T-helper 1 cell (primary cell): ENCODE measurements at places on chromosomes 2 and 18.

- no peak for DNase-seq
These were observed 92.3 kb upstream of the SMAD2 start for GRCh38 chr18:48022531-48023329.

DNA sequence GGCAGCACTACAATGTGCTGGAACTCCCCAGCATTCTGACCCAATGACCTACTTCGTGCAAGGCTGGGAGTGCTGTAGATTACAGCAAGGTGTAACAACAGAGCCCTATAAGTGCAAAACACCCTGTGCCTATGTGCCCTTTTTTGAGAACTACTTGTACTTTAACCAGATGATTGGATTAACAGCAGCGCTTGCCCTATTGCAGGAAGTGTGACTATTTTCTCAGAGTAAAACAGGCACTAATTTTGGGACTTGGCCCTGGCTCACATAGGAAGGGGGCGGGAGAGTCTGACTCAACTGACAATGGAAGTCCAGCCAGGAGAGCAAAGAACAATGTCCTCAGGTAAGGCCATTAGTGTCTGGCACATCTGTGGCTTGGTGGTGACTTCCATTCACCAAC lies 35.6 kb upstream of the RNF125 start:
- no peak for DNase-seq

DNA sequence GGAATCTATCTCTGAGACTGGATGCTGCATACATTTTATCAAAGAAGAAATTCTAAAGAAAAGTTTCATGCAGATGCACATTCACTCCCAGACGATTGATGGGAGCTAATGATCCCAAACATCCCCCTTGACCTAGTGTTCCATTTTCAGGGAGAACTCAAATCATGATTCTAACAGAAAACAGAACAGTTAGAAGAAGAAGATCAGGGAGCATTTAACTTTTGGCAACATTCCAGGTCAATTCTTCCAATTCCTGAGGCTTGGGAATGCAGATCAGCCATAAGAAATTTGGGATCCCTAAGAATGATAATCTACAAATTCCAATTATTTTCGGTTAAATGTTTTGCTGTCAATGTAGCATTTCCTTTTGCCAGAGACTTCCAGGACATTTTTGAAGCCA lies 96.6 kb downstream of the CPO start:
- no peak for DNase-seq

GRCh38 chr2:1754461-1755170 lies 10.3 kb upstream of the PXDN start:
- DNase-seq, result no peak

DNA sequence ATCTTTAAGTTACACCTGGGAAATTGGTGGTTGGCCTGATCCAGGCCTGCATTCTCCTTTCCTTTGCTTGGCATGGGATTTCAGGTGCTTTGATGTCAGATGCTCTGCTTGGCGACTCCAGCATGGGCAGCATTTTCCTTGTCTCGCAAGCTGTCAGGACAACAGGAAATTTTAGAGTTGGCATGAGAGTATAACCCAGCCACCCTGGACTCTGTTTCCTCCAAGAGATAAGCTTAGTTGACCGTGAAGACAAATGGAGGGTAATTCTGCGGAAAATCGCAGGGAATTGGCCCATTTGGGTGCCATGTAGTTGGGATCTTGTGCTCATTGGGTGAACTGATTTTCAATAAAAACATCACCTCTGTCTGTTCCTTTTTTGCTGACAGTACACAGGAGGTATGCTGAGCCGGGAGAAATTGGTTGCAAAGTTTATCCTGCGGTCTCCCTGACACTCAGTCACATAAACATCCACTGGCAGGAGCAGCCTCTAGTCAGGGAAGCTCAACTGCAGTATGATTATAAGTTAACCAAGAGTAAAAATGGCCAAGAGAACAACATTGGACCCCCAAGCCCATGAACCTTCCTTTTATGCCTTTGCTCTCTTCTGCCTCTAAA lies 409.9 kb downstream of the SETBP1 start:
- DNase-seq, result no peak

DNA sequence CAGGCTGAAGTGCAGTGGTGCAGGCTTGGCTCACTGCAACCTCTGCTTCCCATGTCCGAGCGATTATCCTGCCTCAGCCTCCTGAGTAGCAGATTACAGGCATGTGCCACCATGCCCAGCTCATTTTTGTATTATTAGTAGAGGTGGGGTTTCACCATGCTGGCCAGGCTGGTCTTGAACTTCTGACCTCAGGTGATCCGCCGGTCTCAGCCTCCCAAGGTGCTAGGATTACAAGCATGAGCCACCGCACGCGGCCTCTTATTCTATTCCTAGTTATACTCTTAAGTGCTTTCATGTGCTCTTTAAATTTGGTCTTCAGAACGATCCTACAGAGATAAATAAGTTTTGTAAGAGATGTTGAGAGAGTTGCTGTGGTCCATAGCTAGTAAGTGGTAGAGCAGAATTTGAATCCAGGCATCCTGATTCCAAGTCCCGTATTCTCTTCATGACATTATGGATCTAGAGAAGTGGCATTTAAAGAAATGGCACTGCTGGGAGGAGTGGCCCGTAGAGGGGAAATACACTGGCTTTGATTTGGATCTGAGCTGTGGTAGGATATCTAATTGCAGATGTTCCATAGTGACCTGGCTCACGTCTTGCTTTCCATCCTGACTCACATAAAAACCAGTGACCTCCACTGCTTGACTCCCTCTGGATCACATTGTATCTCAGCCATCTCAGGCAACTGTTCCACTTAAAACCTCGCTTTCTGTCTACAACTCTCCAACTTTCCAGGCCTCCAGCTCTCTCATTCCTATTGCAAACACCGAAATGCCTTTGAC lies 22.8 kb upstream of the ME2 start:
- DNase-seq, result no peak

DNA sequence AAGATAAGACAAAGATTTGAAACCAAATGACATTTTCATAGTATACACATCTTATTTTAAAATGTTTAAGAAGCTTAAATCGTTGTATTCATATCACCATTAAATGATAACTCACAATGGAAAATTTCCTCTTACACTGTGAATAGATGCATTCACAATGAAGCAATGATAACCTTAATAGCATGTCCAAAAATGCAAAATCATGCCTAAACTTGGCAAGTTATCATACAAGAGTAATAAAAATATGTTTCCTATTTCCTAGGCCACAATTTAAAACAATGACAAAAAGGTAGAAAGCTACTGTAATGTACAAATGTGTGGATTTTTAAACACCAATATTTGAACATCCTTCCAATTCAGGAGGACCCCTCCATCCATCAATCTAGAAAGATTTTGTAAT lies 157.4 kb upstream of the GULP1 start:
- no peak for DNase-seq

DNA sequence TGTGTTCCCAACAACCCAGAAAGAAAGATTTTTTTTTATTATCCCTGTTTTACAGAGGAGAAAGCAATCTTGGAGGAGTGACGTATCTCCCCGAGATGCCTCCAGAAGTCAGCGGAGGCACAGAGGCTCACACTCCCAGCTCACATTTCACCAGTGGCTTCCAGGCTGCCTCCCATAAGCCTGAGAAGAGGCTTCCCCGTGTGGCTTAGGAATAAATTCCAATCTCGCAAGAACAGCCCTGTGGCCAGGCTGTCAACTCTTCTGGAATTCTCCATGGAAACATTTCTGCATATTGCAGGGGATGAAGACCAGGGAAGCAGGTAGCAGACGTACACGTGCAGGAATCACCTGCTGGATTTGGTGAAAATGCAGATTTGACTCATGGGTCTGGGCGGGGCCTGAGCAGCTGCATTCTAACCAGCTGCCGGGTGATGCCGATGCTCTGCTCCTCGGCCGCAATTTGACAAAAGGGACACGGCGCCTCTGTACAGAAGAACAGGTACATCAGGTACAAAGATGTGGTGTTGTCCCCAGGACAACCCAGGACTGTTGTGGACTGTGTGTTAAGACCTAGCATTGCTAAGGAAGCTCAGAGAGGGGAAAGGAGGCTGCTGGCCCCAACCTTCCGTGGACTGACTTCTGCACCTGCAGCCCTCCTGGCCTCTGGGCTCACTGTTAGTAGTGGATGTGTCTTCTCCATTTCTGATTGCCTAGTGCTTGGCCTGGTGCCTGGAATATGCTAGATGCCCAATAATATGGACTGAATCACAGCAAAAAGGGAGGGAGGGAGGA lies 114.2 kb upstream of the ID2 start:
- DNase-seq, result no peak

GRCh38 chr2:137957033-137957432 lies 7.2 kb upstream of the HNMT start:
- no peak for DNase-seq

DNA sequence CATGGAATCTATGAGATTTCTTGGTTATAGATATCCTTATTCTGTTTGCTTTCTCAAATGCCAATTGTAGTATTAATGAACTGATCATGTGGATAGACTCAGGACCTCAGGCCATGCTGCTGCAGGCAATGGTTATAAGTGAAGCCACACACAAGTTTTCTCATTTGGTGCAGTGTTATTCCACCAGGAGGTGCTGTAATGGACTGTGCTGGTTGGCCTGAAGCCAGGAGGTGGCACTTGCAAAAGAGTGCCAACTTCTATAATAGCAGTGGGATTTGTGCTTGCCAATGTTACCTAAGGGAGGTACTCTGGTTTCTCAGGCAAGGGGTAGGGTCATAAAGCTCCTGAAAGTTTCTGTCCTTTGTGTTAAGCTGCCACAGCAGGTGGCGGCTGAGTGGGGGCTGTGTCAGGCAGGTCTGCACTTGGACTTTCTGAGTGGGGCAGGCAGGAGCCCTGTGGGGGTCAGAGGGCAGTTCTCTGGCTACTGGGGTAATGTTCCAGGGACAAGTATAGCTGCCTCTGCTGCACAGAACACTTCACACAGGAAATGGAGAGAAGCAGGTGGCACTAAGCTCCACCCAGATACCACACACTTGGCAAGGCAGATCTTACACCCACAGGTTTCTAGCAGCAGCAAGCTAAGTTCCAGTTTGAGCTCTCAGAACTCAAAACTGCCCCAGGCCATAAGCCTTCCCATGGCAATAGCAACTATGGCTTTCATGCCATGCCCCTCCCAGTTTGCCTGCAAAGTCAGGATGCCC lies 352.6 kb upstream of the CWC22 start:
- no peak for DNase-seq

DNA sequence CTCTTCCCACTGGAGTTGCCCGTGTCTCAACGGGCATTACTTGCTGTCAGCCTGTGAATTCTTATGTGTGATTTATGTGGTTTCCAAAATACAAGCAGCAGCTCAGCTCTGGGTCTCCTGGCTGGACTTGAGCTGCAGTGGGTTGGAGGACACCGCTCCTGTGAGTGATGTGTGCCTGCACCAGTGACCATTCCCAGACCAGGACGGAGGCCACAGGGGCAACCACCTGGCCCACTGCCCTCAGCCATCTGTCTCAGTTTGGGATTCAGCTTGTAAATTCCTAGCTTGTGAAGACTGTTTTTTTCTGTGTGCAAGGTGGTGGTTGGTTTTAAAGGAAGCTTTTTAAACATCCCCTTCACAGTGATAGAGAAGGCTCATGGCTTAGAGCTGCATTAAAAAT lies 261.0 kb downstream of the BCL2 start:
- DNase-seq, result no peak

- no peak for DNase-seq
These were observed 680 bp upstream of the FHOD3 start for GRCh38 chr18:36296650-36297416.

- DNase-seq, result peak; percentile 64
These were observed 2.1 kb upstream of the PCBP1 start for GRCh38 chr2:70084973-70085710.

- DNase-seq, result peak; percentile 11
These were observed 15.4 kb upstream of the MLPH start for GRCh38 chr2:237471438-237472186.

GRCh38 chr18:26405190-26405801 lies 143.1 kb downstream of the KCTD1 start:
- DNase-seq, result no peak

- DNase-seq, result no peak
These were observed 7.2 kb upstream of the CD226 start for GRCh38 chr18:69954719-69955480.

DNA sequence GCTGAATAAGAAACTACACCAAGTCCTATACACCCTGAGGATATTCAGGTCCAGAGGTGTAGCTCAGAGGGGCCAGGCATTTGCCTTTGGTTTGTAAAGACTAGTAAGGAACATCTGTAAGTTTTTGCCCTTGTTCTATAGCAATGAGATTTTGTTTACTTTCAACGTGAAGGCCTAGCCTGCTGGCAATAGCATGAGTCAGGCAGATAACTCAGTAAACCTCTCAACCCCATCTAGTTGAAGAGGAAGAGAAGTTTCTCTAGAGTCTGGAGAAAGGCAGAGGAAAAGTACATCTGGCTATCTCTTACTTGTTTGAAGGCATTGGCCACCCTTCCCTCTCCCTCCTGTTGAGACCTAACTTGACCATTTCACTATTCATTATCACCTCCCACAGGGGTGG lies 70.3 kb upstream of the ZNF521 start:
- no peak for DNase-seq

- DNase-seq, result peak; percentile 55
These were observed 54.7 kb downstream of the THADA start for GRCh38 chr2:43541165-43541564.

- DNase-seq, result no peak
These were observed 1.5 kb downstream of the GALR1 start for GRCh38 chr18:77250926-77251729.

DNA sequence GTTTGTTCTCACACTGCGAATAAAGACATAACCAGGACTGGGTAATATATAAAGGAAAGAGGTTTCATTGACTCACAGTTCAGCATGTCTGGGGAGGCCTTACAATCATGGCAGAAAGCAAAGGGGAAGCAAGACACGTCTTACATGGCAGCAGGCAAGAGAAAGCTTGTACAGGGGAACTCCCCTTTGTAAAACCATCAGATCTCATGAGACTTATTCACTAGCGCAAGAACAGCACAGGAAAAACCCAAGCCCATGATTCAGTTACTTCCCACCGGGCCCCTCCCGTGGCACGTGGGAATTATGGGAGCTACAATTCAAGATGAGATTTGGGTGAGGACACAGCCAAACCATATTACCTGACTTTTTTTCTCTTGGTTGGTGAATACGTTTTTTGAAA lies 51.3 kb downstream of the TMEM247 start:
- DNase-seq, result no peak

DNA sequence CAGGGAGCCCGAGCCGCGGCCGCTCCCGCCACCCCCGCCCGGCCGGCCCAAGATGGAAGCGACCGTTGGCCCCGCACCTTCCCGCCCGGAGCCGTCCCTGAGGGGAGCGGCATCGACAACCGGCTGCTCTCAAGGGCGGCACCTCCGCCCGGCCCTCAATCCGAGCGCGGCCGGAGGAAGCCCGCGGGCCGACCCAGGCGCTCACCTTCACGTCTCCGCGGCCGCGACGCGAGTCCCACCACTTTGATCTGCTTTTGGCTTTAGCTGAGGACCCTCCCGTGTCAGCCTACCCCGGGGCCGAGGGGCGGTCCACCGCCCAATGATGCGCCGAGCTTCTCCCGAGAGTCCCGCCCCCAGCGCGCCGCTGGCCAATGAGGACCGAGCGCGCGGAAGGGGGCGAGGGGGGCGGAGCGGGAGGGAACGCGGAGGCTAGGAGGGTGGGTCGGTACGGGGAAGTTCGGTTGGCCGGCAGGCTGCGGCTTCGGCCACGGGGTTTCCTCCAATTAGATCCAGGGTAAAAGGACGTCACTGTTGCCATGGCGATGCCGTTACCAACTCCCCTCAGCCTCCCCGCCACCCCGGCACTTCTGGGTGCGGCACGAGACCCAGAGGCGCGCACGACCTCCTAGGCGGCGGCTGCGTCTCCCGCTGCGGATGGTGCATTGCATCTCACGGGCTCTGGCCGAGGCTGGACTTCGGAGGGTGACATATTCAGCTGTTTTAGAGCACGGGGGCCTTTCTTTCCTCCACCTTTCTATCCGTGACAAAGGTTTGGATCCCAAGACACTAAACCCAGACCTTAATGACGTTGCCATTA lies at the start of gene YWHAQ:
Gene YWHAQ (minus strand): TSS at position 262 of the 817 bp plus-strand sequence. CDS start 545 bp downstream, outside the sequence.
- DNase-seq, result peak; percentile 99
